AML-193 (cell line): ENCODE measurements at places on chromosomes 4 and X.

GRCh38 chr4:99572527-99573240 is 1.9 kb upstream of the MTTP start:
- no peak for DNase-seq

DNA sequence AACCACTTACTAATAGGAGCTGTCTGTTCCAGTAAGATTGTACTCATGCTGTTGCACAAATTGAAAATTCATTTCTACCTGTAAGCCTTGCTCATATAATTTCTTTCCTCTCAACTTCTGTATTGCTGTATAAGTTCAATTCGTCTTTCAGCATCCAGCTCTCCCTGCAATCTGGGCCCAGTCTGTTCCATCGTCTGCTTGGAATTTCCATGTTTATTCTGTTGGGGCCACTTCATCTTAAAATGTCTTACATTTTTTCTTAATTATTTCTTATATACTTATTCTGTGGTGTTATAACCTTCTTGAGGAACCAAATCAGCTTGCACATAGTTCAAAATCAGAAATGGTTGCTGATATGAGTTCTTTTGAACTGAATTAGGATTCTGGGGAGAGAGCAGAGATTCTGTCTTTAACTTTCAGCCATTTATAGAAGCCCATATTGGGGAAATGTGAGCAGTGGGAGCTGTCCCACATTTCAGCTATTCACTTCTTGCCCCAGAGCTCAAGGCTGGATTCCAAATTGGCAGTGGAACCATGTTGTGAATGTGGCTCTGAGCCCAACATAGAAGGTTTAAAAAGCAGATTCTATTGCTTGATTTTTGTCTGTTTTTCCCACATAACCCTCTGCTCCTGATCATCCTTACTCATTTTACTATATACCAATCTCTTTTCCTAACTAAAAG is 291.9 kb downstream of the BMPR1B start:
- no peak for DNase-seq

- DNase-seq: peak; percentile 8
These were observed 39.6 kb upstream of the SRPX start for GRCh38 chrX:38260231-38260630.

GRCh38 chr4:180296036-180296599 is 1947.1 kb upstream of the TENM3 start:
- no peak for DNase-seq

DNA sequence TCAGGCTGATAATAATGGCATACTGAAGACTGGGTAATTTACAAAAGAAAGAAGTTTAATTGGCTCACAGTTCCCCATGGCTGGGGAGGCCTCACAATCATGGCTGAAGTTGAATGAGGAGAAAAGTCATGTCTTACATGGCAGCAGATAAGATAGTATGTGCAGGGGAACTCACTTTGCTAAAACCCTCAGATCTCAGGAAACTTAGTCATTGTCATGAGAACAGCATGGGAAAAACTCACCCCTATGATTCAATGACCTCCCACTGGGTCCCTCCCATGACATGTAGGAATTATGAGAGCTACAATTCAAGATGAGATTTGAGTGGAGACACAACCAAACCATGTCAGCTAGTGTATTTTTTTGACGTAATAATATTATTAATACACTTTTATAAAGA is 149.8 kb upstream of the BOD1L1 start:
- DNase-seq: no peak

DNA sequence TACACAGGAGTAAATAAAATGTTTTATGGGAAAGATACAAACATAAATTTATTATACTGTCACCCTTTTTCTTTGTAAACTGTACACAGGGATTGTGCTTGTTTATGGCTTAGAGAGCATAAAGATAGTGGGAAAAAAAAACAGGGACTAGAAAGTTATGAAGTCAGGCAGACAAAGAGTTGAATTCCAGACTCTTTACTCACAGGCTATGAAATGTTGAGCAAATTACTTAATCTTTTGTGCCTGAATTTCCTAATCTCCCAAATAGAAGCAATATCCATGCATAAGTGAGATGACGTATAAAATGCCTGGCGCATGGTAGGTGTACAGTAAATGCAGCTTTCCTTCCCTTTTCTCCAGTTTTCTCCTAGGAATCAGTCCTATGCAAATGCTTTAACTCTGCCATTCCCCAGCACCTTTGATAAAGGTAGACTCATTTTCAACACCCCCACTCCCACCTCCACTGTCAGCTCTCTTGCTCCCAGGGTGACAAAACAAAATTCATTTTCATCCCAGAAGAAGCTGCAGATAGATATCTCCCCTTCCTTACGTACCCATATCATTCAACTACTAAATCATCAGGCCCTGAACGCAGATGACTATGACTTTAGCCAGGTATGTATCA is 44.5 kb upstream of the BTC start:
- DNase-seq: no peak

- no peak for DNase-seq
These were observed at the start of gene TLL1 for GRCh38 chr4:165872461-165873297. Gene TLL1 (plus strand): TSS chr4:165873237. CDS start chr4:165873905, 668 bp downstream.

- peak; percentile 51 for DNase-seq
These were observed 334.5 kb upstream of the NOCT start for GRCh38 chr4:138680989-138681604.

DNA sequence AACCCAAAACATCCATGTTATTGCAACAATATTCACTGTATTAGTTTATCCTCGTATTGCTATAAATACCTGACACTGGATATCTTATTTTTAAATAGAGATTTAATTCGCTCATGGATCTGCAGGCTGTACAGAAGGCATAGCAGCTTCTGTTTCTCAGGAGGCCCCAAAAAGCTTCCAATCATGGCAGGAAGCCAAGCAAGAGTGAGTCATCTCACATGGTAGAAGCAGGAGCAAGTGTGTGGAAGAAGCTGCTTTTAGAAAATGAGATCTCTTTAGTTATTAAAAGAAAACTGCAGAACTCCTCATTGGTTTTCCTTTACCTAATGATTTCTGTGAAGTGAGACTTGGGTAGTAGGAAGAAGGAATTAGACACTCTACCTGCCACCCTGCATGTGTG is 16.4 kb downstream of the ZNF732 start:
- DNase-seq: no peak

DNA sequence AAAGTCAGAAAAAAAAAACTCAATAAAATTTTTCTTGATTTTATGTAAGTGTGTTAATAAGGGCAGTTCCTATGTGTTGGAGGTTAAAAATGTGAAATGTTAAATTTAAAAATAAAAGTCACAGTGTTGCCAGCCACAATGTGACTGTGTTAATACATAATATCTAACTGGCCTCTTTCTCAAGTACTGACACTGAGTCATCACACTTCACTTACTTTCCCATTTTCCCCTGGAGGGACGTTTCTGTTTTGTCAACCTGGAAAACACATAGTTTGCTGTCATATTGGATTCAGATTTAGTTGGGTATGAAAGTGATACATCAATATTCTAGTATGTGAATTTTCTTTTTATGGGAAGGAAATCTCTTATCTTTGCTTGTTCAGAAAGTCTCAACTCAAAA is 46.4 kb downstream of the ARHGEF38 start:
- no peak for DNase-seq

DNA sequence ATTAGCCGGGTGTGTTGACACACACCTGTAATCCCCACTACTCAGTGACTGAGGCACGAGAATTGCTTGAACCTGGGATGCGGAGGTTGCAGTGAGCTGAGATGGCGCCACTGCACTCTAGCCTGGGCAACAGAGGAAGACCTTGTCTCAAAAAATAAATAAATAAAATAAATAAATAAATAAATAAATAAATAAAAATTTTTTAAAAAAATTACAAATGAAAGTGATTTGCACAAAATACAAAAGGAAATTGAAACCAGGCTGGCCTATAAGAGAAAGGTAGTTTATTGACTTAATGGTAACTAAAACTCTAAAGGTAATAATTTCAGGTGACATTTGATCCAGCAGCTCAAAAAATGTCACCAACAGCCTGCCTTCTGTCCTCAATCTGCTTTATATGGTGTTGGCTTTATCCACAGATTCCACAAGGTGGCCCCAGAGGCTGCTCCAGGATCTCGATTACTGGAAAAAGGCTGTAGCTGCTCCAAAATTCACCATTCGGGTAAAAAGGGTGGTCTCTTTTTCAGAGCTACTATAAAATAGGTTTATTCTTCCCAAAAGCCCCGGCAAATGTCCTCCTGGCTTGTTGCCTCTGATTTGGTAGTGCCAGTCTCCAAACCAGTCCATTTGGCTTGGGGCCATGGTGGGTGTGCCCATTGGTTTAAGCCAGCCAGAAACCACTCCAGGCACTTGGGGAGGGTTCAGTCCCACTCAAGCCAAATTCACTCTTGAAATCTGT is 61.4 kb upstream of the TRIM2 start:
- peak; percentile 66 for DNase-seq

- peak; percentile 15 for DNase-seq
These were observed 5.6 kb upstream of the STPG2 start for GRCh38 chr4:98148856-98149255.
